ENCODE measurements at places on chromosomes 3 and 15.

DNA sequence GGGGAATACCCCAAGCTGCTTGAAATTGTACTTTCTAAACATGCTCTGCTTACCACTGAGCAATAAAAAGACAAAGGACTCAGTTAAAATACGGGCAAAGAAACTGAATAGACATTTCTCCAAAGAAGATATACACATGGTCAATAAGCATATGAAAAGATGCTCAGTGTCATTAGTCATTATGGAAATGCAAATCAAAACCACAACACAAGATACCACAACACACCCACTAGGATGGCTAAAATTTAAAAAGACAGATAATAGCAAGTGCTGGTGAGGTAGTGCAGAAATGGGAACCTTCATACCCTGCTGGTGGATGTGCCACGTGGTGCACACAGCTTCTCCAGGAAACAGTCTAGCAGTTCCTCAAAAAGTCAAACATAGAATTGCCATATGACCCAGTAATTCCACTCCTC is 21.3 kb downstream of the LRIG1 start:
- H3K4me1 ChIP-seq: peaks cover 63% of the 10 kb centered on the region
- H3K27ac ChIP-seq: no peak overlapping the region
- peaks cover 16% of the 10 kb centered on the region for H3K36me3 ChIP-seq
- no peak overlapping the region for H3K4me3 ChIP-seq
- no peak for DNase-seq

- no peaks in the 10 kb centered on the region for H3K4me1 ChIP-seq
- DNase-seq: no peak
- no peaks in the 10 kb centered on the region for H3K36me3 ChIP-seq
- no peak overlapping the region for H3K27ac ChIP-seq
Observed at GRCh38 chr15:48046813-48047438, 73.9 kb upstream of the SLC24A5 start.

DNA sequence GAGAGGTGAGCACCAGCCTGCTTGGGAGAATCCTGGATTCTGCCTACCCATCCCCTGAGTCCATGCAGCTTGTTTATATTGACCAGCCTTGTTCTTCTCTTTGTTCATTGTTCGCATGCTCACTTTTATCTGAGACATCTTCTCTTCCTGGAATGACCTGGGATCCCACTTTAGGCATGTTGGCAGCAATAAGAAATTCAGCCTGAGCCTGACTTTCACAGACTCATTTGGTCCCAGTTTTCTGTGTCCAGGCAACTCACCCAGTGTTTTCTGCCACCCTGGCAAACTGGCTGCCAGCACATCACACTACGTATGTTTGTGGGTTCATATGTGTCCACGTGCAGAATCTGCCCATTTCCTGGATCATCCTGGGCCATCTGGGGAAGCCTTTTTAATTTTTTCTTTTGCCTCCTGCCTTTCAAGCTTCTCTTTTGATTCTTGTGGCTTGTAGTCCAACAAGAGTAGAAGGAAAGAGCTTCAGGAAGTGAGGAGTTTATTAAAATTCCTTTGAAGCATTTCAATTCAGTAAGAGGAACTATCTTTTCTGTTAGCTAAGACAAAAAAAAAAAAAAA is 199.9 kb downstream of the FNDC3B start:
- H3K4me1 ChIP-seq: no peaks in the 10 kb centered on the region
- no peaks in the 10 kb centered on the region for H3K27me3 ChIP-seq
- no peak overlapping the region for H3K27ac ChIP-seq
- no peak overlapping the region for H3K4me3 ChIP-seq
- DNase-seq: no peak

DNA sequence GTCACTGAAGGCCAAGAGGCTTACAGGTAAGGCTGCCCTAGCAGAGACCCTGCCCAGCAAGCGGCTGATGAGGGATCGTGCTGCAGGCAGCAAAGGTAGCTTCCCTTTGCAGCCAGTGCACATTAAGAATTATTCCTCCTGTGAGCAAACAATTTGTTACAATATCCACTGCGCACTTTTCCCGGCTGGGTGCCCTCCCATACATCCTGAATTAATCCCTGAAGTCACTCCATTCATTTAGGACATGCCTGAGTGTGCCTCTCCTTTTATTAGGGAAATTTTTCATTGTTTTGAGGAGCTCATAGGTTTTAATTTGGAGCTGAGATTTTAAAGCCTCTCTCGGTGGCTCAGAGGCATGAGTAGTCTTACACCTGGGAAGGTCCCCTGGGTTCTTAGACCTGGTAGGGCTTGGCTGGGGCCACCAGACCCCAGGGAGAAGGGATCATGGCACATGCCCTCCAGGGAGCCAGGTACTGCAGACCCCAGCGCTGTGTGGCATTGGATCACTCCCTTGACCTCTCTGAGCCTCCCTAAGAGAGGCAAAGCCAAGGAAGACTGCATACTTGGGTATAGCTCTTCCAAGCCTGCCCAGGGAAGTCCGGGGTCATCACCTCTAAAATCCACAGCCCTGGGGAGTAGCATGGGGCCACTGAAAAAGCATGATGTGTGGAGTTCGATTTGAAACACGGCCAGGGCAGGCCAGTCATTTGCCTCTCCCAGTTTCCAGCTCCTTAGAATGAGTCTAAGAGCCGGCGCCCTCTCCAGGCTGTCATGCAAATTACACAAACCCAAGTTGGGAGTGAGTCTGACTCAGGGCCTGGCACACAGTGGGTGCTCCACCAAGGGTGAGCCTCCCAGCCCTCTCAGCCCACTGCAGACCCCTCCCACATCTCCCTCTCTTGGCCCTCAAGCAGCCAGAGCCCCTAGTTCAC is 151.9 kb upstream of the LINGO1 start:
- no peaks in the 10 kb centered on the region for H3K27me3 ChIP-seq
- no peak overlapping the region for H3K27ac ChIP-seq

DNA sequence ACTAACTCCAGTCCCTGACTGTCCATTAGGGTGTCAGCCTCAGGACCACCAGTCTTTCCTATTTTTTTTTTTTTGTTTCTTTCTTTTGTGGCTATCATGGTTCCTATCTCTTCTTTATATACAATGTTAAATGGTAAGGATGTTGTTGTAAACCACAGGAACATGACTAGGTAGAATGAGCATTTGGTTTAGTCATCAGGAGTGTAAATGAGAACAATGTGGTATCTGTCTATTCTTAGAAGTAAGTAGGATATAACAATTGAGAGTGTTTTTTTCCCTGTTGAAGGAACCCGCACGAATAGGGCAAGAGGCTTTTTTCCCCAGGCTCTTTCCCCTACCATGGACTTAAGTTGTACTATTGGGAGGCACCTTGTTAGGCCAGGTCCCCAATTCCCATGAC is 880.3 kb upstream of the GBE1 start:
- no peak overlapping the region for H3K4me3 ChIP-seq
- no peak for DNase-seq
- H3K27ac ChIP-seq: no peak overlapping the region
- H3K36me3 ChIP-seq: no peaks in the 10 kb centered on the region
- no peaks in the 10 kb centered on the region for H3K4me1 ChIP-seq
- no peaks in the 10 kb centered on the region for H3K27me3 ChIP-seq

- no peak for DNase-seq
- H3K27me3 ChIP-seq: no peaks in the 10 kb centered on the region
- no peaks in the 10 kb centered on the region for H3K36me3 ChIP-seq
- H3K4me1 ChIP-seq: no peaks in the 10 kb centered on the region
- H3K4me3 ChIP-seq: no peak overlapping the region
Observed at GRCh38 chr3:36367912-36368573, 12.3 kb upstream of the STAC start.

- no peaks in the 10 kb centered on the region for H3K4me1 ChIP-seq
- H3K27me3 ChIP-seq: no peaks in the 10 kb centered on the region
- H3K36me3 ChIP-seq: peaks cover 78% of the 10 kb centered on the region
- H3K4me3 ChIP-seq: no peak overlapping the region
- H3K27ac ChIP-seq: no peak overlapping the region
- no peak for DNase-seq
Observed at GRCh38 chr3:44835684-44836083, 26.0 kb upstream of the TMEM42 start.

DNA sequence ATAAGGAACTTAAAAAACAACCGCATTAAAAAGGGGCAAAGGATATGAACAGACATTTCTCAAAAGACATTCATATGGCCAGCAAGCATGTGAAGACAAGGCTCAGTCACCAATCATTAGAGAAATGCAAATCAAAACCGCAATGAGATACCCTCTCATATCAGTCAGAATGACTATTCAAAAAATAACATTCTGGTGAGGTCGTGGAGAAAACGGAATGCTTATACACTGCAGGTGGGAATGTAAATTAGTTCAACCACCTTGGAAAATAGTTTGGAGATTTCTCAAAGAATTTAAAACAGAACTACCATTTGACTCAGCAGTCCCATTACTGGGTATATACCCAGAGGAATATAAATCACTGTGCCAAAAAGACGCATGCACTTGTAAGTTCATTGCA is 496.6 kb upstream of the SGO1 start:
- DNase-seq: no peak
- no peak overlapping the region for H3K4me3 ChIP-seq
- H3K4me1 ChIP-seq: no peaks in the 10 kb centered on the region
- H3K27me3 ChIP-seq: no peaks in the 10 kb centered on the region
- no peaks in the 10 kb centered on the region for H3K36me3 ChIP-seq
